ENCODE measurements at places on chromosomes 1 and 21.
A peak's percentile ranks its signal among the peaks of the same experiment; 100 is the strongest.

- DNase-seq: no peak
These were observed 175.4 kb downstream of the HS2ST1 start for GRCh38 chr1:87089823-87090222.

DNA sequence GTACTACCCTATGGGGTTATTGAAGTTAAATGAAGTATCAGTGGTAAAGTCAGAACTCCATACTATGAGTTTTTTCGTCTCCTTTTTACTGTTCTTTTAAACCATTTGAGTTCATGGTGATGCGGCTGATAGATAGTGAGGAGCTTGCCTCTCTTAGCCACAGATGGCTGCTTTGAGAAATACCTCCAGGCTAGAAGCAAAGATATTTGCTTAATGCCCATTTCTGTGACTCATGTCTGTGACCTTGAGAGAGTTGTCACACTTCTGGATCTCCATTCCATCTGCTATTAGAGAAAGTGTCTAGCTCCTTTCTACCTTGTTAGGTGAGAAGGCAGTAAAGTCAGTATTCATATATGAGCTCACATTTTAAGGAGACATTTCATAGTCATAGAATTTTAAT is 89.5 kb upstream of the PLXNA2 start:
- no peak for DNase-seq

GRCh38 chr1:101846820-101847219 is 149.9 kb downstream of the OLFM3 start:
- no peak for DNase-seq

DNA sequence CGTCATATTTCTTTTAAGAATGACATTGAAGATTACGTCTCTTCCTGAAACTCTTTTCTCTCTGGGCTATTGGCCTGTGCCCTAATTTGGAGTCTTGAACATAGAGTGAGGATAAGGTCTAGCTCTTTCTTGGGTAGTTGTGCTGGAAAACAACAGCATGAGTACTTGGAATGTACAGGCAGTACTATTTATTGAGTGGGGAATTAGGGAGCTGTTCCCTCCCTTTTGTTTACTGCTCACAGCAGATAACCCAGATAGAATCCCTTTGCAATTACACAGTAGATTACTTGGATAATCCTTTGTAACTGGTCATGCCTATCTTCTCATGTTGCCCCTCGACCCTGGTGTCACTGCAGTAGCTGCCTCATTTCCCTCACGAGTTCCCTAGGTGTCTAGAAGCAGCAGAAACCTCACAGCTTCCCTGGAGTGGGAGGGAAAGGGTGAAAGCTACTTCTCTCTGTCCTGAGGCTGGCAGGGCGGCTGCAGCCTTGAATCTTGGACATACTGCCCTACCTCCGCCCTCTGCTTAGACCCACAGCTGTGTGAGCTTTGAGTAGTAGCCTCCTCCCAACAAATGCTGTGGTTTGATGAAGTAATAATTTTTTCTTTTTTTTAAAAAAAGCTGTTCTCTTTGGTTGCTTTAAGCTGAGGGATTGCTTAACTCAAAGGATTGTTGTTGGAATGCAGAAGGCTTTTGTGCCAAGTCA is 70.6 kb downstream of the FGGY start:
- peak; percentile 92 for DNase-seq

GRCh38 chr1:8133657-8134430 is 107.7 kb upstream of the ERRFI1 start:
- peak; percentile 79 for DNase-seq

DNA sequence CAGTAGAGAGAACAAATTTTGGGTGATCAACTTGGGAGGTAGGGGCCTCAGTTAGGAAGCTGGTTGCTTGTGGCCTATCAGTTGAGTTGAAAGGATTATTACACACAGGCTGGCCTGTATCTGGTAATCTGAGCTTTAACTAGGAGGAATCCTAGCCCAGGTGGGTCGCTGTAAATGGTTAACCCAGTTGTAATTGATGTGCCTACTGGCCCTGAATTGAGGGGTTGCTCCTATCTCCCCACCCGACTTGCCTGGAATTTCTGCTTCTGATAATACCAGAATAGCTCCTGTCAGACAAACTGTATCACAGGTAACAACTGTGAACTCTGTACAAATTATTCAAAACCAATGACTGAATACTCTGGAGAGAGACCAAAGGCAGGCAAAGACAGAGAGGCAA is 210.4 kb upstream of the RUNX1 start:
- no peak for DNase-seq

- peak; percentile 77 for DNase-seq
These were observed at the start of gene TNNT2 for GRCh38 chr1:201377611-201378092. Gene TNNT2 (minus strand): TSS chr1:201377680. CDS start chr1:201373254, 4,426 bp downstream.

- DNase-seq: no peak
These were observed 11.1 kb upstream of the MRPL9 start for GRCh38 chr1:151774256-151774922.

DNA sequence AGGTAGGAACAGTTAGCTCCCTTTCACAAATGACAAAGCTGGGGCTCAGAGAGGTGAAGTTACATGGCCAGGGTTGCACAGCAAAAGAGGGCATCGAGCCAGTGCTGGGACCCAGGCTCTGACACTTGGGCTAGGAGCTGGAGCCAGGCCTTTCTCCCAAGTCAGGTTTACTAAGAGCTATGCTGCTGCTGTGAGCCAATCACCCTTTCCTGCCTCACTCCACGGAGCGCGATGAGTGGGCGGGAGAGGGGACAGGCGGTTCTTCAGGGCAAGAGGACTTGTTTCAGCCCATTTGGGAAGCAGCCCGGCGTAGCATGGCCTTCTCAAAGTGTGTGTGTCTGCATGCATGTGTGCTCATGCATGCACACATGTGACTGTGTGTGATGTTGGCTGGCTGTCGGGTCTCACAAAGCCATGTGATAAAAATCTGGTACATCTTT is 10.6 kb downstream of the ID3 start:
- peak; percentile 90 for DNase-seq

- DNase-seq: no peak
These were observed 20.0 kb downstream of the ADAMTS5 start for GRCh38 chr21:26946744-26947446.

GRCh38 chr1:220213382-220213983 is 58.8 kb downstream of the RAB3GAP2 start:
- DNase-seq: no peak

DNA sequence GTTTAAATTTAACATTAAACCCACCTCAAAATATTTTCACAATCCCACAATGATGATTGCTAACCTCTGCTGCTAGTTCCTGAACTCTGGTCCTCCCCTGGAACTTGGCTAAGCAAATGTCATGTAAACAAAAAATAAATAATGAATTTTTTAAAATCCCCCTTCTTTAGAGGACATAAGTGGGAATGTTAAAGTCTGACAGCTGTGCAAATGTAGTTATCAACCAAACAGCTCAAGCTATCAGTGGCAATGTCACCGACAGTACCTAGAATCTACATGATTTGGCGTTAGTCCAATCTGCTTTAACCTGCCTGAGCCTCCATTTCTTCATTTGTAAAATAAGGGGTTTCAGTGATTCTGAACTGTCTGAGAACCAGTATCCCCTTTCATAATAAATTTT is 67.7 kb downstream of the GDAP2 start:
- DNase-seq: no peak

DNA sequence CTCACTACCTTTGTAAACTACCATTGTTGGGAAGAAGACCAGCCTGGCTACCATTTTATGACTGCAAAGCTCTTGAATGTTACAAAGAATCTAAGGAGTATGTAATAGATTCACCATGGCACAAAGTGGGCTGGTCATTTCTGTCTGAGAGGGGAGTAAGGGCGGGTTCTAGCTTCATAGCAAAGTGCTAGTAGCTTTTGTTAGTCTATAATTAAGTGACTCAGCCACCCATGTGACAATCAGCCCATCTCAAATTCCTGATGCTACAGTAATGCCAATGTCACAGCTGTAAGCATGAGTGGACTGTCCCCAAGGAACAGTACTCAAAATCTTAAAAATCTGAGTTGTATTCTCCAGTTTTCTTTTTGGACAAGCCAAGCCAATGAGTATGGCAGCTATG is 15.4 kb upstream of the OTUD3 start:
- no peak for DNase-seq

GRCh38 chr1:170214117-170215032 is 68.6 kb downstream of the NTMT2 start:
- DNase-seq: peak; percentile 50

GRCh38 chr1:182389619-182390047 is 2.0 kb downstream of the GLUL start:
- peak; percentile 68 for DNase-seq
